Activated T-cell treated with anti-CD3 and anti-CD28 coated beads for 1 hour (primary cell): ENCODE measurements at places on chromosomes 2 and 18.

DNA sequence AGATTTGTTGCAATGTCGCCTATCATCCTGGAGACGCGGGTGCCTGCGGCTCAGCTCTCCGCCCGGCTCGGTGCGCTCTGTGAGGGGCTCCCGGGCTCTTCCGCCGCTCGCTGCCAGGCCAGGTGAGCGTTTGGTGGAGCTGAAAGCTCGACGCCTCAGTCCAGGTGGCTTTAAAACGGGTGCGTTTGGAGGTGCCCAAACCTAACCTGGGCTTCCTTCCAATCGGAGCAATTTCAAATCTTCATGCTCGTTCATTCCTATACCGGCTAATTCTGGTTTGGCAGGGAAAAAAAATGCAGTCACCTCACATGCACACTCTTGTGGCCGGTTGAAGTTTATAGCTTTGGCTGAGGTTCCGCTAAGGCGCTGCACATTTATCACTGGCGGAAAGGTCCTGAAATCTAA, at the start of gene SLC16A14:
Gene SLC16A14 (minus strand): TSS at position 274 of the 405 bp plus-strand sequence. CDS start 9,572 bp downstream, outside the sequence.
- DNase-seq = peak; percentile 10

DNA sequence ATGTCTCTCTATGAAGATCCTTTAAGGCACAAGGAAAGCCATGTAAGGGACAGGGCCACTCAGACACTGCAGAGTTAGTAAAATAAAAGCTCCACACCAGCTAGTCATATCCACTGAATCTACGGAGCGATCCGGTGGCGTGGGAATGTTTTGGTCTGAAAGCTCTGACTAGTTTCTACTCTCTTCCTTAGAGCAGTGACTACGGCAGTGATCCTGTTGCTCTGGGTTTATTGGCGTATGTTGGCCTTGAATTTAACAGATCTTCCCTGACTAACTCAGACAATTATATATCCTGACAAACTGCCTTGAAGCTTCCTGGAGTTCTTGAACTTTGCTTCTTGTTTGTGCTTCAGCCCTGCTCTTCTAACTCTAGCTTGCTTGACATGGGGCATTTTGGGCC, 115.3 kb upstream of the FZD5 start:
- DNase-seq = no peak

- no peak for DNase-seq
These were observed 46.0 kb downstream of the DGKD start for GRCh38 chr2:233400341-233400740.

DNA sequence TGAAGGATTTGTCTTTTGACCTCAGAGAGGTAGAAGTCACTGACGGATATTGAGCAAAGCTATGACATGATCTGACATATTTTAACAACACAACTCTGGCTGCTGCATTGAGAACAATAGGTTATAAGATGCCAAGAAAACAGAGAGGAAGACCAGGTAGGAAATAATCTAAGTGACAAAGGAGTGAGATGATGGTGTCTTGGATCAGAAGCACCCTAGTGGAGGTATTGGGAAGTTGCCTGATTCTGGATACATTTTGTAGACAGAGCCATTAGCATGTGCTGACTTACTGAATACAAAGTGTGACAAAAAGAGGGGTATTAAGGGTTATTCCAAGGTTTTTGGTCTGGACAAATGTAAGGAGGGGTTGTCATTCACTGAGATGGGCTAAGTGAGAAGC, 1438.1 kb downstream of the DPP10 start:
- no peak for DNase-seq

GRCh38 chr2:40823478-40823877, 371.6 kb upstream of the SLC8A1 start:
- DNase-seq = no peak

- DNase-seq = no peak
These were observed 75.9 kb downstream of the INHBB start for GRCh38 chr2:120421830-120422175.

DNA sequence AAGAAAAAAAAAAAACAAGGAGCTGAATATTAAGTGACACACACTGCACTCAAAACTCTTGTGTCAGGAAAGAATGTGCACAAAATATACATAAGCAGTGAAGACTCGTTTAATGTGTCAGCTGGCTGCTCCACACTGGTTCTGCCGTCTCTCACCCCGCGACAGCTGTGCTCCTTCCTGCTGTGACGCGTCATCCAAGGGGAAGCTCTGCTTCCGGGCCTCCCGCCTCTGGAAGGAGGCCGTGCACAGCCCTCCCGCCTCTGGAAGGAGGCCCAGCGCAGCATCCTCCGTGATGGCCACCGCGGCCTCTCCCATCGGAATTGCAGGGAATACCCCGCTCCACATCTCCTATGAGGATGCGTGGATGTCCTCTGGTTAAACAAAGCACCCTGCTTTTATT, 151.0 kb downstream of the HDAC4 start:
- no peak for DNase-seq

GRCh38 chr2:86368161-86368824, 30.9 kb upstream of the REEP1 start:
- DNase-seq = peak; percentile 22

GRCh38 chr2:97769308-97769707, 55.9 kb downstream of the ZAP70 start:
- DNase-seq = no peak

DNA sequence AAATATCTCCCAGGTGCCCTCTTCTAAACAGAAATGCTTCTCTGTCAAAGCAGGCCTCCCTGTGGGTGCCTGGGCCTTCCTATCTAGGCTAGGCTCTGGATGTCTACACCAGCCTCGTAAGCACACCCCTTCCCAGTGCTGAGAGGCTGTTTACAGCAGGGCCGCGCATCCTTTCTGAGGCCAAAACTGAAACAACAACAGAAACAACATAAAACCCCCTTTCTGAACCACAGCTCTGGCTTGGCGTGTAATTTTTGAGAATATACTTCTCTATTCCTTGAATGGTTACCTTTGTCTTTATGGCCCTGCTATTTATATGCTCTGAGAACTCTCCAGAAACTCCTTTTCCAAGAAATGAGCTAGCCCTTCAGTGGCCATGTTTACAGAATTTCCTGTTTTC, 118.4 kb downstream of the BCL2L11 start:
- DNase-seq = no peak

GRCh38 chr2:47179388-47179787, 24.3 kb upstream of the STPG4 start:
- DNase-seq = no peak

- no peak for DNase-seq
These were observed 92.8 kb downstream of the AP1S3 start for GRCh38 chr2:223744580-223744979.
